DMS79 (cell line): ENCODE measurements at places on chromosomes 2 and 18.

DNA sequence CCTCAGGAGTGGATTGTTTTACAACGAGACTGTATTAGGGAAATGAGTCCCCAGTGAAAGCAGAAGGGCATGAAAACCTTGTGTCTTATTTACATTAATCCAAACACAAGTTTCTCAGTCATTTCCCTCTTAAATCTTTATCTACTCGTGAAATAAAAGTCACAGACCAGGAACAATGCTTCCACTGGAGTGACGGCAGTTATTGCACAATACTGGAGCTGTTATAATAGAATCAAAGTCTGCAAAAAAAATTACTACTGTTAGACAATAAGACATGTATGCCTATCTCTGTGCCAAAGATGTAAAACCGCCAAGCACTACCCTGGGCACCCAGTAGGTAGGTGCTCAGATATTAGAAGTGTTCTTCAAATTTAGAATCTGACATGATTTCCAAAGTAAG, 375.5 kb downstream of the ZNF521 start:
- DNase-seq, result no peak

DNA sequence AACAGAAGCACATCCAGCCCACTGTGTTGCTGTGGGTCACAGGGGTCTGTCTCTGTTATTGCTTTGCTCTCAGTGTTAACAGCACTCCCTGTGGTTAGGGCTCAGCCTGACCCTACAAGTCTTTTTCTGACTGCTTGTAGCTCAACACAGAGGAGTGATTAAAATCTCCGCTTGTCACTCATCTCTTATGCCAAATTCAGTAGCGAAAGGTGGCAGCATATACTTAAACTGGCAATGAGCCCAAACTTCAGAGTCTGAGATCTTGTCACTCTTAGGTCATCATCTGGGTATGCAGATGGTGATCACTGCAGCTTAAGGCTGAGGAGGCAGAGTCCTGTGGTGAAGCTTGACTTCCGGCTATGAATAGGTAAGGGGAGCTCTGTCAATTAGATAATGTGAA, 63.3 kb upstream of the CSRNP3 start:
- DNase-seq, result no peak

DNA sequence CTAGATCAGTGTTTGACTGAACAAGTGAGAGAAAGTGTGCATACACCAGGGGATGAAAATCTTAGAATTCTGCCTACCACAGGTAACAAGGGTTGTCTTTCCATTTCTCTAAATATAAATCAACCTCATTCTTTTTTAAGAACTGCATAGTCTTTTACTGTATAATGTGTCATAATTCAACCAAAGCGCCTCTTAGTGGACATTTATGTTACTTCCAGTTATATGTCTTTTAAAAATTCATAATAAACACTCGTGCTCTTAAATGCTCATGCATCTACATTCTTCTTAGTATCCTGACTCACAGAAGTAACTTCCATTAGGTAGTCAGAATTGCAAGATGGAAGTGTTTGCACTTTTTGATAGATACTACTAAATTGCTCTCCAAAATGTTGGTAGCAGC, 76.2 kb downstream of the CHRNA1 start:
- DNase-seq, result no peak

DNA sequence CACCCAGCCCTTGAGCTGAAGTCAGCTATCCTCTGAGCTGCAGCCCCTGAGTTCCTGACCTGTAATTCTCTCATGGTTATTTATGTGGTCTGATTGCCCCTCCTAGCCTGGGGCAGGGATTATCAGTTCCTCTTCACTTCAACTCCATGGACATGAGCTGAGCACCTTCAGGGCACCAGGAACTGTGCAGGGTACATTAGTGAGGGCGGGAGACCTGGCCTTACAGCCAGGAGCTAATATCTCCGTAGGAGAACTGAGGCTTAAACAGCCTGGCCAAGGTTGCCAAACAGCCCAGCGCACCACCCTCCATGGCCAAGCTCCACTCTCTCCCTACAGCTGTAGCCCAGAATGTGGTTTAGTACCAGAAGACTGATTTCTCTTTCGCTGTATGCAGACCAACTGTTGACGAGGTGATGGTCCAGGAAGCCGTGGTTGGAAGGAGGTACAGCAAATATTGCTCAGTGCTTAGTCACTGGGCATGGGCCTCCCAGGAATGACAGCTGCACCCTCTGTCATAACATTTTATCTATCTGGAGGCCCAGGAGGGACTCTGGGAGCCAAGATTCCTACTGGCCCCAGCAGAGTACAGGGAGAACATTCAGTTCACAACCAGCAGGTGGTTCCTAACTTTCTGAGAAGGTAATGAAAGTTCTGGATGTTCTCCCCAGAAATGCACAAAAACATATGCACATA, 228.7 kb upstream of the SIX2 start:
- no peak for DNase-seq

DNA sequence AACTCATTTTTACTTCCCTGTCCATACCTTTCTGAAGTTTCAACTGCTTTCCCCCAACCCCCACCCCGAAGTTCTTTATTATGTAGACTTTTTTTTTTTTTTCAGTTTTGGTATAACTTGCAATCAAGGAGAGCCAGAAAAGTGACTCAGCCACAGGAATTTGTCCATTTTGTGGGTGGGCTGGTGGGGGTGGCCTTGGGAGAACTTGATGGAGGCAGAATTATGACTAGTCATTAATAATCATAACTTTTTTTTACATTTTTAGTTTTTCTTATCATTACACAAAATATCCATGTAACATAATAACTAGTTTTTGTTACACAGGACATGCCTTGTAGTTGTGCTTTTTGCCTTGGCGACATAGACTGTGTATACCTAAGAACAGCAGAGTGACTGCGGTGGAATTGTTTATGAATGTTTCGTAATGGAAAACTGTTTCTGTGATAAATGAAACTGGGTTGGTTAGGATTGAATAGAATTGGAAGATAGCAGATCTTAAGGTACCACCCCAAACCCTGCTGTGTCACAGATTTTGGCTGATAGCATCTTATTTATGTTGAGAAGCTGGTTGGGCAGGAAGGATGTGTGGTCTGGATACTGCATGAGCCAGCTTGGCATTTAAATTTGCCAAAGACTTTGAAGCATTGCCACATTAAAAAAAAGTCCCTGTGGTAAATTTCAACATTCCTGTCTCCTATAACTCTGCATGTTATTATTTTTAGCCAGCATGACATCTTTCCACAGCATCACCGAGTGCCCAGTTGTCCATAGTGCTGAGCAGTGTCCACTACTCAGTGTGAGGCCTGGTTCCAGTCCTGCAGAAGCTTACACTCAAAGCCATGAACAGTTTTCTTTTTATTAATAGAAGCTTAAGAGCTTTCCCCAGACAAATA, 30.7 kb downstream of the LYPD6B start:
- no peak for DNase-seq

GRCh38 chr2:11154016-11154922, 998 bp upstream of the SLC66A3 start:
- no peak for DNase-seq

DNA sequence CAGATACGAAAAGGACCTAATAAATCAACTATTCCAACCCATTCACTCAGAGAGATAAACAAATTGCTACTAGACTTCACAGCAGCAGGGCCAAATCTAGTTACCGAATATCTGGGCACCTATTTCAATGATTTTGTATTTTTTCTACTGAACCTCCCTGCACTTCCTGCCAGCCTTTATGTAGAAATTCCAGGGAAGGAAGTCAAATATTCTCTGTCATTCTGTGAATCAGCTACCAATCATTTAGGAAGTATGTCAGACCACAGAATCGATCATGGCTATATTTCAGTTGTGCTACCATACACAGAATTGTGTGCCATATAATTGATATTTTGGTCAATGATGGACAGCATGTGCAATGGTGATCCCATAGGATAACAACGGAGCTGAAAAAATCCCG, 109.6 kb upstream of the SPOPL start:
- no peak for DNase-seq

DNA sequence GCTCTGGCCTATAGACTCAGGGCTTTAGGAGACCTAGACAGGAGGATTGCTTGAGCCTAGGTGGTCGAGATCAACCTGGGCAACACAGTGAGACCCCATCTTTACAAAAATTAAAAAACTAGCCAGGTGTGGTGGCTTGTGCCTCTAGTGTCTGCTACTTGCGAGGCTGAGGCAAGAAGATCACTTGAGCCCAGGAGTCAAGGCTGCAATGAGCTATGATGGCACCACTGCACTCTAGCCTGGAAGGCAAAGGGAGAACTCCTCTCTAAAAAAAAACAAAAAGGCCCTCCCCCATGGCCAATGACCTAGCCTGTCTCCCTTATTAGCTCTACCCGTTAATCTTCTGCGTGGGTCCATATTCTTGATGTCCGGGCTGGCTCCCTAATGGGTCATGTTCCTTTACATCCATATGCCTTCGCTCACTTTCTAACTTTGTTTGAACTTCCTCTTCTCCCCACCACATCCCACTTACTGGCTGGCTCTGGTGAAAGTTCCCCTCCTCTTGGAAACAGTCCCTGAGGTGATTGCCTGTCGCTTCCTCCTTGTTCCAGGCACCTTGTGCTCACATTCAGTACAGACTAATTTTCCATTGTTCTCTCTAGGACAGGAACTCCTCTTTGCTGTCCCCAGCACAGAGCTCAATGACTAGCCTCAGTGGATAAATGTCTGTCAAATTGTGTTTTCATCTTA, 103.0 kb downstream of the AFF3 start:
- no peak for DNase-seq

DNA sequence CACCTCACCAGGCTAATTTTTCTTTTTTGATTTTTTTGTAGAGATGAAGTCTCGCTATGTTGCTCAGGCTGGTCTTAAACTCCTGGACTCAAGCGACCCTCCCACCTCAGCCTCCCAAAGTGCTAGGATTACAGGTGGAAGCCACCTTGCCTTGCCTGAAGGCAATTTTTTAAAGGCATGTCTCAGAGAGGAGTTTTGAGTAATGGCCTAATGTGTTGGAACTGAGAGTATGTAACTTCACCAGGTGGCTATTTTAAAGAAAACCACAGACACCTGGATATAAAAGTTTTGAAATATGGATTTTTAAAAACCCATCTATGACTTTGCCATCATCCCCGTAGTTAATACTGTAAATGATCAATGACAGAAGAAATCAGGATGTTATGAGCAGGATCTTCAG, 119.8 kb upstream of the ATP8B1 start:
- DNase-seq, result no peak

- no peak for DNase-seq
Observed at GRCh38 chr2:114940785-114941458, 498.5 kb downstream of the DPP10 start.

- DNase-seq, result no peak
Observed at GRCh38 chr18:23837591-23837990, 148.3 kb downstream of the LAMA3 start.

DNA sequence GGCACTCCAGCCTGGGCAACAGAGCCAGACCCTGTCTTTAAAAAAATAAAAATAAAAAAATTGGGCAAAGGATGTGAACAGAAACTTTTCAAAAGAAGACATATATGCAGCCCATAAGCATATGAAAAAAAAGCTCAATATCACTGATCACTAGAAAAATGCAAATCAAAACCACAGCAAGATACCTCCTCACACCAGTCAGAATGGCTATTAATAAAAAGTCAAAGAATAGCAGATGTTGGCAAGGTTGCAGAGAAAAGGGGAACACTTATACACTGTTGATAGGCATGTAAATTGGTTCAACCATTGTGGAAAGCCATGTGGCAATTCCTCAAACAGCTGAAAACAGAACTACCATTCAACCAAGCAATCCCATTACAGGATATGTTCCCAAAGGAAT, 204.1 kb upstream of the SRD5A2 start:
- no peak for DNase-seq

GRCh38 chr2:86234563-86235131, 35.4 kb downstream of the MRPL35 start:
- DNase-seq, result no peak

- DNase-seq, result no peak
Observed at GRCh38 chr2:197883354-197884032, 79.1 kb downstream of the PLCL1 start.

- DNase-seq, result no peak
Observed at GRCh38 chr2:27069436-27069835, 2.0 kb downstream of the OST4 start.

- DNase-seq, result no peak
Observed at GRCh38 chr18:45651275-45651674, 36.0 kb downstream of the SLC14A2 start.

GRCh38 chr2:30022444-30023071, 101.2 kb upstream of the ALK start:
- no peak for DNase-seq

DNA sequence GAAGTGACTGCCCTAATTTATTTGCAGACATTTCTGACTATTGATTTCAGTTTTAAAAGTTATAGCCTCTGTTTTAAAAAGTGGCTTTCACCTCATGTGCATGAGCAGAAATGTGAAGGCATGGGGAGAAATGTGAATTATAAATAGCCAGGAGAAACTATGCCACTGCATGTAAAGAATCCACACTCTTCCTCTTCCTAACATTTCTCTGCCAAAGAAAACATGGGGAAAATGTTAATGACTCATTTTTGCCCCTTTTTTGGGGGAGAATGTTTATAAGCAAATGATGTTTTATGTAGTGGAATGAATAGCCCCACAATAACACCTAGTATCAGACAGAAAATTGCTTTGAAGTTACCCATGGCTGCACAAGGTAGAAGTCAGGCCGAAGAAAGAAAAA, 249.0 kb upstream of the TANK start:
- no peak for DNase-seq

GRCh38 chr2:239057533-239057932, 209.6 kb downstream of the TWIST2 start:
- no peak for DNase-seq

DNA sequence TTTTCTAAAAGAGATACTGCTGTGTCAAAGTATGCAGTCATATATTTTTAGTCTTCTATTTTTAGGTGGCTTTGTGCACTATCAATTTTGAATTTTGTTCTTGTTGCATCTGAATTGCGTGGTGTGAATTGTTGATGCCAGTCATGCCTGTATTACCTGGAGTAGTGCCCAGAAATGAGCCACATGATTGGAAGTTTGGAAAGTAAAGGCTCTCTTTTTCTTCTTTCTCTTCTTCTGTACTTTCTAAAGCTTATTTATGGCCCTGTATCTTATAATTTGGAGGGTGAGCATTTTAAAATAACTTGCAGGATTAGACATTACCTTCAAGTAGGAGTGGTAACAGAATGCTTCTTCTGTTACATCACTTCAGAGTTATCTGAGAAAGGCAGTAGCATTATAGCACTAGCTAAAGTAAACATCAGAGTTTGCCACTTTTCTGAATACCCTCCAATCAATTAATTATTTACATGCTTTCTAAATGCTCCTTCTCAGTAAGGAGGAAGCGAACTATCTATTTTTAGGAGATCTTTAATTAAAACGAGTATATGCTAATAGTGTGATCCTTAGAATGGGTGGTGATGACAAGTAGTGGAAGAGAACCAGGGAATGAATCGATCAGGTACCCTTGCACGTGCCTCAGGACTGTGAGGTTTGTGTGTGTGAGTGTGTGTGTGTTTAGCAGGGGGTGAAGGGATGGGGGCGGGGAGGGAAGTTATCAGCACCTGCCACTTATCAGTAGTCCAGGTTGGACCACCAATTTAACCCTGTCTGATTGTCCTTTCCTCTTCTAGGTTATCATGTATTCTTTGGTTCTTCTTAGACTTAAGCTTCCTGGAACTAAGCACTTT, 112.5 kb downstream of the MAP3K20 start:
- DNase-seq, result peak; percentile 68

GRCh38 chr18:27865431-27865830, 311.5 kb downstream of the CDH2 start:
- no peak for DNase-seq

GRCh38 chr2:62362561-62362960, 143.4 kb downstream of the TMEM17 start:
- no peak for DNase-seq
